Fibroblast of mammary gland (primary cell): ENCODE measurements at places on chromosomes 7 and 10.

DNA sequence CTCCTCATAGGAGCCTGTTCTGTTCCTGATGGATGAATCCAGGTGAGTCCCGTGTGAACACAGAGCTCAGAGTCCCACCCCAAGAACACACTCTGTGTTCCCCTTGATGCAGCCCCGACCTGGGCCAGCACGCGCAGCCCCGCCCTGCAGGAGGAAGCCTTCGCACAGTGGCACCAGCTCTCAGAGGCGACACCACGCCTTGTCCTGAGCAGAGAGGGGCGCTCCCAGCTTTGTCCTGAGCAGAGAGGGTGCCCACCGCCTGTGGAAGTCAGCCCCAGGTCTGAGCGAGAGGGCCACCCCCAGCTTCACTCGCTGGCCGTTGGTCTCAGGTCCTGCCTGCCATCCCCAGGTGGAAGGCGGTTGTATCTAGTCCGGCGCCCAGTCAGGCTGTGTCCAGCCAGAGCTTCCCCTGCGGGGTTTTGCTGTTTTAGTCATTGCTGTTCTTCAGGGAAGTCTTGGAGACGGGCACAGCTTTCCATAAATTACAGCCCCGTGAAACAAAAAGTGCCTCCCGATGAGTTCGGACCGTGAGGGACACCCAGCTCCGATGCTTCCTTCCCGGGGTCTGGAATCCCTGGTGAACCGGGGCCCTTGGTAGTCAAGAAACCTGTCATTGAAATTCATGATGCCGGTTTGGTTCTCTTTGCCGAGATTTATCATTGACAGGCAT lies 43.6 kb downstream of the NKX6-2 start:
- no peak for DNase-seq

DNA sequence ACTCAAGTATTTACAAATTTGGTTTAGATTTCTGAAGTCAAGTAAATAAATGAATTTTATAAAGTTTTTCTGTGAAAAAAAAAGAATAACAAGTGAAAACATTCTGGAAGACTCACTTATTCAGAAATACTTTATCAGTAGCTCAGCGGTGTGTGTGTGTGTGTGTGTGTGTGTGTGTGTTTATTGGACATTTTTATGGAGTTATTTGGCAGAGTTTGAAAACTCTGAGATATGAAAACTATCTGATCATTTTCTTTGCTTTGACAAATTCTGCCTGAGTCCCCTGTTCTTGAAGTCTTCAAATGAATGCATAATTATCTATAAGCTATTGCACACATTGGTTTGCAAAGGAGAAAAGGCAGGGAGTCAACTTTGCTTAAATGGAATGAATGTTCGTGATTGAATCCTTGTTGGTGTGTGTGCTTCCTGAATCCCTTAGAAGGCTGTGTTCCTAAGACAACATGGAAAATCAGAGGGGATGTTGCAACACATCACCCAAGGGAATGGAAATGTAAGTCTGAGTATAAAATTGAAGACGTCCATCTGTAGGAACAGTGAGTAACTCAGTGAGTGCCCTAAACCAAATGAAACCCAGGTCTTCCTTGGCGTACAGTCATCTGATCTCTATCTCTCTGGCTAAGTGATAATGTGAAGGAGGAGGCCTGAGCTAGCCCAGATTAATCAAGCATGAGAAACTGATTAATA lies 160.9 kb downstream of the REEP3 start:
- DNase-seq: peak; percentile 100

DNA sequence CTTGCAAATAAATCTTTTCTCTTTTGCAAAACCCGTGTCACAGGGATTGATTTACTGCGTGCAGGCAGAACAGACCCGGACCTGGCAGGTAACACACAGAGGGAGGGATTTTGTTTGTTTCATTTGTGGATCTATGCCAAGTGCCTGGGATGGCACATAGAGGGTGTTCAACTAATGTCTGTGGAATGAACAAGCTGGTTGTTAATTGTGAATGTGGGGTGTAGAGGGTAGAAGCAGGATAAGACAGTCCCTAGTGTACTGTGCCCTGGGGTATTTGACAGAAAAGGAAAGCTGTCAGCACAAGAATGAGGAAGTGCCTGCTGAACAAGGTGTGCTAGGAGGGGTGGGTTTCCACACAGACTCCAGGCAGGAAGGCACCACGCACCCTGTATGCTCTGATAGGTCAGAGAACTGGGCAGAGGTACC lies 331.8 kb downstream of the CALN1 start:
- no peak for DNase-seq

- peak; percentile 96 for DNase-seq
Observed at GRCh38 chr10:13961097-13961496, 369.6 kb downstream of the FRMD4A start.

DNA sequence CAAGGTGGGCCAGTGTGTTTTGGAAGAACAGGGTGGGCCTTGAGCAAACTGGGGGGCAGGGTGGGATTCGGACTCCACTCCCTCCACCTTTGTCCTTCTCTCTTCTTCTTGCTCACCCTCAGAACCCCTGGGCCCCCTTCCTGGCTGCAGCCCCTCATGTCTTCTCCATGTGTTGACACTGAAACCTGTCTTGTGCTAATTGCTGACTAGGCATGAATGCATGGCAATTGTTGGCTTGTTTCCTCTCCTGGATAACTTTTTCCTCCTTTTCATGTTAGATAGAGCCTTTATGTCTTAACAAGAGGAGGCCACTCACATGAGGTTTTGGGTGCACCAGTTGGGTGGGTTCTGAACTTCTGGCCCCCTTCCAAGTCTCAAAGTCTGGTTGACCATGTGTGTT lies 181.6 kb upstream of the MKI67 start:
- DNase-seq: no peak

DNA sequence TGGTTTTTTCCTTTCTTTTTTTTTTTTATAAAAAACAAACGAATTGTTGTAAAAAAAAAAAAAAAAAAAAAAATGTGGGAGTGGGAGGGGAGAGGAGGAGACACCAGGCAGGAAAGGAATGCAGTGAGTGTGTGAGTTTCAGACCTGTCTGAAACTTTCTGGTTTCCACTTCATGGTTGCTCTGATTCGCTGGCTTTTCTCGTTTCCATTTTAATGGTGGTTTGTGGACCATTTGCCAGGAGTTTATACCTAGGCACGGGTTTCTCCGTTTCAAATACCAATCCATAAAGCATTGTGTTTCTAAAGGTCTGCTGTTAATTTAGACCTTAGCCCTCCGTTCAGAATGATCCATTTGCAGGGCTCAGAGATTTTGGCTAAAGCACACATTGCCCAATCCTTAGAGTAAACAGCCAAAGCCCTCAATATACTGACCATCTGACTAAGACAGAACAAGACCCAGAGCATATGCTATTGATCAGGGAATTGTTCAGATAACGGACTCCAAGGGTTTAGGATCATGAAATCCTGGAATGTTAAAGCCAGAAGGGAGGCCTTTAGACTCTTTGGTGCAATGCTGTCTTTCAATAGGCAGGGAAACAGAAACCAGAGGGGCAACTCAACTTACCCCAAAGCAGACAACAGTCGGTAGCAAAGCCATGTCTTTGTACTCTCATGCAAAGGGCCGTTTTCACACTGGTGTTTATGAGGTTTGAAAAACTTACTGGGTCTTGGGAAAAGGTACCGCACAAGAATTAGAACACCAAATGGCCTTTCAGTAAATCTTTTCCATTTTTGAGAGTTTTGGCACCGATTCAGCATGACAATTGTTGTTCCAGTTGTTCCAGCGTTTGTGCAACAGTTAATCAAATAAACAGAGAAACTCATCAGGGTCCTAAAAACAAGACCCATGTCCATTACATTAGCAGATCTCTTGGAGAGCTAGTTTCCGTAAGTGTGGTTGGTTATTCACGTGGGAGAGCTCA lies 94.3 kb upstream of the AGBL3 start:
- DNase-seq: peak; percentile 90

- DNase-seq: no peak
Observed at GRCh38 chr10:76035206-76036110, 604.0 kb downstream of the LRMDA start.

DNA sequence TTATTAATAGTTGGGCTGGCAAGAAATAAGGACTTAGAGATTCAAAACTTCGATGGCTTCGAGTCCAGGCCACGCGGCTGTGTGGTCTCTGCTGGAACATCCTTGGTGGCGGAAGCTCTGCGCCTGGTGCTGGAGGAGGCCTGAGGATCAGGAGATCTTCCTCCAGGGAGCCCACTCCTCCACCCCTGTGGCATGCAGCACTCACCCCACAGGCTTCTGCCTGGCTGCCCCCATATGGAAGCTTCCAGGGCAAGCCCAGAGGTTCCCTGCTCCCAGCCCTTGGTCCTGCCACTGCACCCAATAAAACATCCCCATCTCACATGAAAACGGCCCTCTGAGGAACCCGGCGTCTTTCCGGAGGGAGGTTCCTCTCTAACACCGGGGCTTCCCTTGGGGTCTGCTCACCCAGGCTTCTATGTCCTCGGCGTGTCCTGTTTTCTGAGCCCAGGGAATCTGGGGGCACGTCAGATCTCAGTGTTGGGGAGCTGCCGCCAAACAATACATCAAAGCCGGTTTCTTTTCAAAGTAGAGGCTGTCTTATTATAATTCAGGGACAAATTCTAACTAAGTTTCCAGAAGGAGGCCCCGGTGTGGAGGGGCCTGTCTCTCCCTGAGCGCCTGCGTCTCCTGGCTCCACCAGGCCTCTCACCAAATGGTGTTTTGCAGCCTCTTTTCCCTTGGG lies 32.4 kb downstream of the CALML3 start:
- no peak for DNase-seq

GRCh38 chr10:33398796-33399195 lies 64.3 kb upstream of the NRP1 start:
- DNase-seq: no peak
